Stimulated activated CD4-positive, alpha-beta T cell treated with anti-CD3 and anti-CD28 coated beads, Interleukin-4, amount 100 ng/mL, for 24 hours (primary cell): ENCODE measurements at places on chromosomes 3 and 15.
A peak's percentile ranks its signal among the peaks of the same experiment; 100 is the strongest.

- DNase-seq: no peak
Observed at GRCh38 chr15:100277087-100277855, 64.5 kb downstream of the ADAMTS17 start.

DNA sequence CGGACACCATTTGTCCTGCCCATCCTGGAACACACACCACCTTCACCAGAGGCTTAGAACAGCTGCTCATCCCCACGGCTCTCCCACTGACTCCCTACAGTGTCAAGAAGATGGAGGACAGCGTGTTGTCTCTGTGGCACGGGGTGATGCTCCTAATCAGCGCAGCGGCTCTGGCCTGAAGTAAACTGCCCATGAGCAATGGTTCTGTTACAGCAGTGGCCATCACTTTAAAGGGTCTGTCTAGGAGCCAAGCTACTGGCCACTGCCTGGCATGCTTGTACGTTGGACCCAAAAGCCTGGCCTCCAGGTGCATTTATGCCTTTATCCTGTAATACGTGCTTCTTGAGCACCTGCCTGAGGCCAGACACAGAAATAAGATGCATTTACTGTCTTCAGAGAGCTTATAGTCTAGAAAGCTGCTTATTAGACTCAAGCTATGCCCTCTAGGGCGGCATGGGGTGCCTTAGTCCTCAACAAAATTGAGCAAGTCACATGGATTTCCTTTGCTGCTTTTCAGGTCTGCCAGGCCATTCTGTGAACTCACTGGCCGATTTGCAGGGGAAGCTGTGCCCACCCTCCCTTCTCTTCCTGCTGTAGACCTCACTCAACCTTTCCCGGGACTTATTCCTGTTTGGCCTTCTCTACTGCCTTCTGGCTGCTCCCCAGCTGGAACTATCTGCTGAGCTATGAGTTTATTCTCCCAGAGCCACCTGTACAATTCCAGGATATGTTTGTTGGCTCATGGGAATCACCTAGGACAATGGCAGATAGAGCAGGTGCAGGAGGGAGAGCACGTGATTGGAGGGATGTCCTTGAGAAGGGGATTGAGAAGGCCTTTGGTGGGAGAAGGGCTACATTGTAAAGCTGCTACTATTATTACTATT, 51.9 kb downstream of the STARD5 start:
- no peak for DNase-seq

GRCh38 chr3:180430896-180431295, 171.1 kb upstream of the TTC14 start:
- DNase-seq: no peak

DNA sequence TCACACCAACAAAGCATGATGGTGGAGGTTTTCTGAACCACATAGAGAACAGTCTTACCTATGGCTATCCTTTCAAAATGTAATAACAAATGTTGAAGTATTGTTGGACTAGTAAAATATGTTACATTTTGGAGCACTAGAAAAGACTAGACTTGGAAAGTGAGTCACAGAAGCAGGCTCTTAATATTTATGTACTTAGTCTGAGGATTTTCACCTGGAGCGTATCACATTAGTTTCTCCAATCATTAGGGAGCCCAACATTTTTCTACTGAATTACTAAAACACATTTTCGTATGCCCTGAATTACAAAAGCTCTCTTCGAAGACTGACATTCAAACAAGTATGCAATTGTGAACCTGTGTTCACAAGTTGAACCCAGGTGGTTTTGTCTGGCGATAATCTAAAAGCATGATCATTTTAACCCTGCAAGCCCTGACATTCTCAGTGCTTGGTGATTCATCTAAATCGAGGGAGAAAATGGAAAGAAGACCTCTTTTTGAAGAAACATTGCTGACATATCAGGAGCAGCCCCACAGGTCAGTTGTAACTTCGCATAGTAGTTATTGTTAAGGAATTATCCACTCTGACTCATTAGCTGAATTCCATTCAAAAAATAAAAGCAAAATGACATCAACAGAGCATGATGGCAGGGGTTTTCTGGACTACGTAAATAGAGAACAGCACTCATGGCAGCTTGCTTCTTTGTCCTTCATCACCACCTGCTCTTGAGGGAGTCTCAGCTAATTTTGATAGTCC, 679.8 kb upstream of the NECTIN3 start:
- DNase-seq: no peak

DNA sequence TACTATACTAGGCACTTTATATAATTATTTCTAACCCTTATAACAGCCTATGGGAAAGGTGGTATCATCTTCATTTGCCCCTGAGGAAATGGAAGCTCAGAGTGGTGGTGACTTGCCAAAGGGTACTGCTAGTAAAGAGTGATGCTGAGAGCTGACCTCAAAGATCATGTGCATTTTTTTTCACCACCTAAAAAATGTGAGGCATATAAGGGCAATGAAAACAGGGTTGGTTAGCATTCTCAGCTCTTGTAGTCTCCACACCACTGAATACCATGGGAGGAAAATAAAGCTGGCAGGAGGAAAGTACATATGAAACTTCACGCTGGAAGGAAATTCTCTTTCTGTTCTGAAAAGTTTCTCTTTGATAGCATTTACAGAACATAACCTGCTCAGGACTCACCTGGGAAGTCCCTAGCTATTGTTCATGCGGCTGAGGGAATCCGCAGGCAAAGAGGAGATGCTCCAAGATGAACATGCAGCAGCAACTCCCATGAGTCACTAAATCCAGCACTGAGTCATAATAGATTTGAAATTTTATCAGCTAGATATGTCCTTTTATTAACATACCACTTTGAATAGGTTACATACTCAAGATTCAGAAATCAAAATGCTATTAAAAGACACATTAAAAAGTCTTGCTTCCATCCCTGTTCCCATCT, 17.3 kb downstream of the FAIM start:
- DNase-seq: no peak

DNA sequence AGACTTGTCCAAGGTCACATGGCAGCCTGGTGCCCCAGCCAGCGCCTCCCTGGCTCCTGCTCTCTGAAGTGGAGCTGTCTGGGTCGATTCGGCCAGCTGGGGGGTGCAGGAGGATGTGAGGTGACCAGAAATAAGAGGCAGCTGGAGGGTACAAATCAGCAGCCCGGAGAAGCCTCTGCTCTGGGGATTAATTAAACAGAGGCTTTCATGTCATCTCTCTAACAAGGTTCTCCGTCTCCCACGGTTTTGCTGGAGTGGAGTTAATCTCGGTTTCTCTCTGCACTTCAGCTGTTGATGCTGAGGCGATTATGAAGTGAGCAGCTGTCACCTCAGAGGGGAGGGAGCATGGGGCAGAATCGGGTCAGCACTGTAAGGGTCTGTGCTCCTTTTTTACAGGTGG, 236.8 kb downstream of the TLE3 start:
- DNase-seq: no peak

- no peak for DNase-seq
Observed at GRCh38 chr3:57706462-57706861, 13.6 kb upstream of the DENND6A start.

DNA sequence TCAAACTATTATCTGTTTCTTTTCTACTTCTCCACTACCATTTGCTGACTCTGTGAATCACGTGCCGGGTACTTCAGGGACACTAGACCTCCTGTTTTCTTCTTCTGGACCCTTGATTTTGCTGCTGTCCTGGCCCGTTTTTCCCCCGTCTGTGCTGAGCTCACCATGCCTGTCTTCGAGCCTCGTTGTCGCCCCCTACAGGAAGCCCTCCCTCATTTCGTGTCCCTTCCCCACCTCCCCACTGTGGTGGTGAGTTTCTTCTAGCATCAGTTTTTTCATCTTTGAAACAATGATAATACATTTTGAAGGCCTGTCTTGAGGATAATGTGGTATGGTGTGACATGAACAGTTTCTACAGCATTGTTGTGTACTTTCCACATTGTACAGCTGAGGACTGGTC, 12.8 kb downstream of the GABRG3 start:
- DNase-seq: no peak

- DNase-seq: peak; percentile 27
Observed at GRCh38 chr15:78811124-78811824, at the start of gene ADAMTS7. Gene ADAMTS7, minus strand, starts transcription at chr15:78811464. Its CDS starts 244 bp downstream, at chr15:78811220.

- no peak for DNase-seq
Observed at GRCh38 chr15:79394231-79394630, 37.9 kb upstream of the MINAR1 start.

- DNase-seq: no peak
Observed at GRCh38 chr15:92001307-92001706, 147.8 kb downstream of the SLCO3A1 start.

DNA sequence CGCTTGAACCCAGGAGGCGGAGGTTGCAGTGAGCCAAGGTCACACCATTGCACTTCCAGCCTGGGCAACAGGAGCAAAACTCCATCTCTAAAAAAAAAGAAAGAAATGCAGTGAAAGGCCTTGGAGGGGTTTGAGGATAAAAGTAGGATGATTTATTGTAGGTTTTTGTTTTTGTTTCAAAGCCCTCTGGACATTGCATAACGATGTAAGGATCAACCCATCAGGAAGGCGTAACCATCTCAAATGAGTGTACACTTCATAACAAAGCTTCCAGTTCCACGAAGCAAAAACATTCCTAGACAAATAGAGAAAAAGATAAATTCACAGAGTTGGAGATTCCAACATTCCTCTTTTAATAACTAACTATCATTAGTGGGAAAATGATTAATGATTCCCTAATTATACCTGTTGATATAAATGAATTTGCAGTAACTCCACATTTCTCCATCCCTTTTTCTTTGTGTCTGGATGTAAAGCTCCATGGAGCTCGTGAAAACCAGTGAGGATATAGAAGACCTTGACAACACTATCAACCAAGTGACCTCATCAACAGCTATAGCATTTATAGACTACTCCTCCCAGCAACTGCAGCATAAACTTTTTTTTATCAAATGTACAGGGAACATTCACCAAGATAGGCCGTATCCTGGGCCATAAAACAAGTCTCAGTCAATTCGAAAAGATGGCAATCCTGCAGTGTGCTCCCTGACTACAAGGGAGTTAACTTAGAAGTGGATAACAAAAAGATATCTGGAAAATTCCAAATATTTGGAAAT, 48.7 kb upstream of the PPP4R2 start:
- no peak for DNase-seq

GRCh38 chr3:67109651-67110204, 111.6 kb downstream of the KBTBD8 start:
- no peak for DNase-seq

DNA sequence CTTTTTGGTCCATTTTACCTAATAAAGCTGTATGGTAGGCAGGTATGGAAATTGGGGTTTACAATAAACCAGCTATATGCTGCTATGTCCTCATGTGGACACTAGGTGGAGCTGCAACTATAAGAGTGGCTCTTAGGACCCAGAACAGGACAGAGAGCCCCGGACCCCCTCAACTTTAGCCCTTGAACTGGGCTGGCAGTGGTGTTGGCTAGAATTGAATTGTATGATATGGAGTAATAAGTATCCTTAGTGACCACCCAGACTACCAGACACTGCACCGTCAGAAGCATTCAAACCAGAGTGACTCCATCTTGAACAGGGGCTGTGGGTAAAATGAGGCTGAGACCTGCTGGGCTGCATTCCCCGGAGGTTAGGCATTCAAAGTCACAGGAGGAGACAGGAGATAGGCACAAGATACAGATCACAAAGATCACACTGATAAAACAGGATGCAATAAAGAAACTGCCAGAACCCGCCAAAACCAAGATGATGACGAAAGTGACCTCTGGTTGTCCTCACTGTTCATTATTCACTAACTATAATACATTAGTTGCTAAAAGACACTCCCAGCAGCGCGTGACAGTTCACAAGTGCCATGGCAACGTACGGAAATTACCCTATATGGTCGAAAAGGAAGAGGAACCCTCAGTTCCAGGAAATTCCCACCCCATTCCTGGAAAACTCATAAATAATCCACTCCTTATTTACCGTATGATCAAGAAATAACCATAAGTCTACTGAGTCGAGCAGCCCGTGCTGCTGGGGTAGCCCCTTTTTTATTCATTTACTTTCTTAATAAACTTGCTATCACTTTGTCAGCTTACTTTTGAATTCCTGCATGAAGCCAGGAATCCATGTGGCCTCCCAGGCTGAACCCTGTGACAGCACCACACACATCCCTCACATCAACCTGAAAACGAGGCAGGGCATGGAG, 68.7 kb upstream of the BLM start:
- DNase-seq: peak; percentile 69

DNA sequence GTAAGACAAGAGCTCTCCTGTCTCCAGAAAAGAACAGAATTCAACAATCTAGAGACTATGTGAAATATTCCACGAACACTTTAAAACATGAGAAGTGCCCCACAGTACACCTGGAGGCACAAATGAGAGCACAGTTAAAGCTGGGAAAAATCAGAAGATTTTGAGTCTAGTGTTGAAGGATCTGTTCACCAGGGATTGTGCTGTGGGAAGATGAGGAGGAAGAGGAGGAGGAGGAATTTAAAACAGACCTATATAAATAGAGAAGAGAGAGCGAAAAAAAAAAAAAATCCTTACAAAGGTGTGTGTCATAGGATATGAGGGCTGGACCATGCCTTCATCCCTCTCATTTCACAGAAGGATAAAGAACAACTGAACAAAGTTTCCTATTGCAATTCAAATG, 361.0 kb upstream of the SEMA6D start:
- DNase-seq: no peak

GRCh38 chr3:177377166-177377565, 179.9 kb upstream of the TBL1XR1 start:
- DNase-seq: no peak

DNA sequence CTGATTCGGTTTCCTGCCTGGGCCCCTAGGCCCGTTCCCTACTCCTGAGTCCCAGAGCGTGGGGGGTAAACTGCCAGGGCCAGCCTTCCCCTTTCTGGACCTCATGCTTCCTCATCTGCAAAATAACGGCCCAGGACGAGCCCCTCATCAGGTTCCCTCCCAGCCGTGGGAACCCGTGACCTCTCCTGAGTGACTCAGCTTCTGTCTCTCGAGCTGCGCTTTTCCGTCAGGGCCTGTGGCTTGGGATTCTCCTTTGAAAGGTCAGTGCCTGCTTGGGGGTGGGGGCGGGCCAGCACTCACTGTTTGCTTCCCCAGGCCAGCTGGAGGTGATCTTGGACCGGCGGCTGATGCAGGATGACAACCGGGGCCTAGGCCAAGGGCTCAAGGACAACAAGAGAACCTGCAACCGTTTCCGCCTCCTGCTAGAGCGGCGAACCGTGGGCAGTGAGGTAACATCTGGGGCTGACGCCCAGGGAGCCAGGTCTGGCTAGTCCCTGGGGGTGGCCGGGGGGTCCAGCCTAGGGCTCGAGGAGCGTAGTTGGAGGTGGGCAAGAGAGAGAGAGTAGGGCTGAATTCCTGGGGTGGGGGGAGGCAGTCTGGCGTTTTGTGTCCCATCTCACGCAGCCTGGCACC, 12.8 kb downstream of the MAN2A2 start:
- no peak for DNase-seq

- no peak for DNase-seq
Observed at GRCh38 chr3:27568393-27568792, 84.2 kb upstream of the SLC4A7 start.

DNA sequence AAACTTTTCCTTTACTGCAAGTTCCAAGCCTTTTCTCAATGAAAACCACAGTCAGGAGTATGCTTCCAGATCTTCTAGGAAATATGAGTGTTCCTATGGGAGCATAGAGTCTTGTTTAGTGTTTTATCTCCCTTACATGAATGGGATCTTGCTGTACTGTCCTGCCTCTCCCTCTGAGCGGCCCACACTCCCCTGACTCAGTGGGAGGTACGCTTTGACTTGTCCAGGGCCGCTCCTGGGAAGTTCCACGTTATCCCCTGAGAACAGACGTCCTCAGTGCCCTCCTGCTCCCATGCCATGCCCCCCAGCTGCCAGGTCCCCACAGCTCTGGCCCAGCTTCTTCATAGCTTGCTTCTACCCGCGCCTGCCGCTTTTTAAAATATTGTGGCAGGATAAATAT, 28.9 kb upstream of the VPS33B start:
- DNase-seq: no peak
